CD8-positive, alpha-beta memory T cell (primary cell): ENCODE measurements at places on chromosomes 4 and X. TPM values are rescaled to one million over a fixed set of nuclear protein-coding genes. Genes with fewer than 3 reads are reported as not detected.

The RADX gene
- 6.7 TPM for total RNA-seq

GRCh38 chr4:770022-770421, 55.9 kb downstream of the CPLX1 start:
- no peaks in the 10 kb centered on the region for H3K27me3 ChIP-seq

The LINC00632 gene
- total RNA-seq, result not detected

The RRAGB gene
- total RNA-seq, result 6.8 TPM

DNA sequence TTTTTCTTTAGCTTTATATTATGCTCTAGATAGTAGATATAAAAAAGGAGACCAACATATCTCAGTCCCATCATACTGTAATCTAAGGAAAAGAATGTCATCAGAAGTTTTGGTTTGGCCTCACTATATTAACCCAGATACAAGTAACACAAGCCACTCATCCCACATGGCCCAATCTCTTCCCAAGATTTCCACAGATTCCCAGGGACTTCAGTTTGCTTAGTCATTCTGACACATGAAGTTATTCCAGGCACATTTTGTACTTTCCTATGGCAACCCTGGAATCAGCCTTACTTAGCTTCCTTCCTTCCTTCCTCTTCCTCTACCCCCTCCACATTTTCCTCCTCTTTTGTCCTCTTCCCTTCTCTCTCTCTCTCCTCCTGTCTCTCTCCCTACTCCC, 21.7 kb upstream of the DCLK2 start:
- H3K4me3 ChIP-seq, result no peak overlapping the region
- no peak for DNase-seq
- H3K27ac ChIP-seq, result no peak overlapping the region
- H3K36me3 ChIP-seq, result no peaks in the 10 kb centered on the region

- no peaks in the 10 kb centered on the region for H3K4me1 ChIP-seq
- H3K36me3 ChIP-seq, result no peaks in the 10 kb centered on the region
- H3K4me3 ChIP-seq, result no peak overlapping the region
- no peak overlapping the region for H3K27ac ChIP-seq
These were observed 909.2 kb upstream of the PRKX start for GRCh38 chrX:4622486-4623167.

The ACOX3 gene
- 22.3 TPM for total RNA-seq

DNA sequence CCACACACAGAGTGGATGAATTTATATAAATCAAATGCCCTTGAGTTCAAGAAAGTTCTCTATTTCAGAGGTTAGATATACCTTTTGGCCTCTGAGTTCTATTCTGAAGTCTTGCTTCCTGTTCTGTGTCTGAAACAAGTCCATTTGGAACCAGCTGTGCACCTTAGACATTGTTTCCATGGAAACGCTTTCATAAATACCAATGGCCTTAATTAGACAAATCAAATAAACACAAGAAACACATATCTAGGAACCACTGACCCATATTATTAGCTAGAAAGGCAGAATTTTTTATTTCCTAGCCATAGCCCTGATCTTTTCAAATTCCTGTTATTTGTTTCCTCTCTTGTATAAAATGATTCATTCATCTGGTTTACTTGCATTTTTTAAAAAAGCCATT, 8.4 kb upstream of the C4orf54 start:
- H3K36me3 ChIP-seq, result no peaks in the 10 kb centered on the region
- DNase-seq, result no peak
- H3K27me3 ChIP-seq, result no peaks in the 10 kb centered on the region
- H3K4me1 ChIP-seq, result no peaks in the 10 kb centered on the region
- H3K4me3 ChIP-seq, result no peak overlapping the region
- no peak overlapping the region for H3K27ac ChIP-seq

DNA sequence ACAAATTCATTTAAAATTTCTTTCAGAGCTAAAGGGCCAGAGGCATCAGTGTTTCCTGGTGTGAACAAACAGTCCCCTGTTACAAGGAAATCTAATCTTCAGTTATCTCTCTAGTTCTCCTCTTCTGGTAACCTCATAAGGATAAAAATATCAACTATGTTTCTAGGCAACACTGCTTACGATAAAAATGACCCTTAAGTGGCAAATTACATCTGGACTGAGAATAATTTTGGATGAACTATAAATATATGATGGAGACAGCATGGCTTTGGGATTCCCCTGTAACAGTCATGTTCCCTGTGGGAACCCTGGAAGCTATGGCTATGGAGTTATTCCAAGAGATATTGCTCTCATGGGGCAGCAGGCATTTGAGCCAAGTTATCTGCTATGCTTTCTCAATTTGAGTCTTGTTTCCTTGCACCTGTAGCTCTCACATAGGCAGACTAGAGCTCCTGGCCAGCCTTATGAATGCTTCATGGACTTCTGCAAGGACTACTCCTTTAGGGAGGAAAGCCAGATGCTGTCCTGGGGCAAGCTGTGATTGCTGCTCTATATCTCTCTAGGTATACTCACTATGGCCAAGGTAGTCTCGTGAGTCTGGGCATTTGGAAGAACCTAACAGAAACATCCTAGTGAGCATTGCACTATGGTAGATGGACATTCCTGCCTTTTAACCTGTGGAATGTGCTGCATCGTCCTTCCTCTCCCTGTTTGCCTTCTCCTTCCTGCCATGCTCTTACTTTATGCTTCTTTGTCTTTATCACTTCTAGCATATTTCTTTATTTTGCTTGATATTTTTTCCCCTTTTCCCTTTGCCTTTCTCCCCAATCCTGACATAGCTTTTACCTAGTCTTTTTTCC, 14.2 kb downstream of the C4orf33 start:
- H3K4me3 ChIP-seq, result no peak overlapping the region
- no peak for DNase-seq
- H3K36me3 ChIP-seq, result peaks cover 5% of the 10 kb centered on the region
- no peaks in the 10 kb centered on the region for H3K27me3 ChIP-seq
- H3K27ac ChIP-seq, result no peak overlapping the region

The RPL34 gene
- 1,416 TPM for total RNA-seq

The DDX53 gene
- total RNA-seq, result not detected

DNA sequence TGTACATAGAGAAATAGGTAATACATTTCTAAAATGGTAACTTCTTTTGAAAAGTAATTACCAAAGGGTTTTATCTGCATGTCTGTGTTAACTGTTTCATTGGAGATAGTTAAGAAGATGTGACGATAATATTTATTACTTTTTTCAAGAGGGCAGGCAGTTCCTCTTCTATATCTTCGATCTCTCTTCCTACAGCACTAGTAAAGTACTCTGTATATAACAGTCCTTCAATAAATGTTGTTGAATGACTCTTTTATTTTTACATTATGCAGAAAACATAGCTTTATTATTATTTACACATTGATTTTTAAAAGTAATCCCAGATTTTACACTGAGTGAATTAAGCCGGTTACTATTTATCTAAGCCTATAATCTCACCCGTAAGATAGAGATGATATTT, 51.8 kb downstream of the TMPRSS11E start:
- H3K27ac ChIP-seq, result no peak overlapping the region
- no peaks in the 10 kb centered on the region for H3K27me3 ChIP-seq
- no peaks in the 10 kb centered on the region for H3K4me1 ChIP-seq
- H3K36me3 ChIP-seq, result no peaks in the 10 kb centered on the region

- DNase-seq, result no peak
- no peak overlapping the region for H3K4me3 ChIP-seq
- H3K27me3 ChIP-seq, result no peaks in the 10 kb centered on the region
- no peak overlapping the region for H3K27ac ChIP-seq
These were observed 216.0 kb downstream of the GRID2 start for GRCh38 chr4:92519727-92520126.

- no peak overlapping the region for H3K4me3 ChIP-seq
- DNase-seq, result no peak
- no peaks in the 10 kb centered on the region for H3K36me3 ChIP-seq
These were observed 12.6 kb downstream of the SGMS2 start for GRCh38 chr4:107837317-107837716.

DNA sequence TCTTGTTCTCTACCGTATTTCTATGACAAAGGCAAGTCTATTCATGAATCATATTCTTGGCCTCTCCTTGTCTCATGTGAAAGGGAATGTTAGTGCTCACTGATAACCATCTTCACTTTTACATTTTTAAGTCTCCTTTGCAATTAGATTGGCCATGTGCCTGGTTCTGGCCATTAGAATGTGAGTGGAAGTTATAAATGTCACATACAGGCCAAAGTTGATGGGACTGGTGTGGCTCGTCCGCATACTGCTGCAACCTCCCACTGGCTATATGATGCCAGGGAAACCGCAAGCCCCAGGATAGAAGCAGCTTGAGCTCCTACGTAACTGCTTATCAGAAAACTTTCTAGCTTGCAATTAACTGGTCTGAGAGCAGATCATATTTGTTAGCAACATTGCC, 86.1 kb downstream of the MAGEC1 start:
- H3K27ac ChIP-seq, result no peak overlapping the region
- H3K4me3 ChIP-seq, result no peak overlapping the region
- no peak for DNase-seq
- H3K27me3 ChIP-seq, result no peaks in the 10 kb centered on the region
- H3K4me1 ChIP-seq, result no peaks in the 10 kb centered on the region
- no peaks in the 10 kb centered on the region for H3K36me3 ChIP-seq

- no peaks in the 10 kb centered on the region for H3K36me3 ChIP-seq
- no peaks in the 10 kb centered on the region for H3K27me3 ChIP-seq
- H3K4me1 ChIP-seq, result no peaks in the 10 kb centered on the region
These were observed 921.8 kb upstream of the FTHL17 start for GRCh38 chrX:31993637-31994036.

DNA sequence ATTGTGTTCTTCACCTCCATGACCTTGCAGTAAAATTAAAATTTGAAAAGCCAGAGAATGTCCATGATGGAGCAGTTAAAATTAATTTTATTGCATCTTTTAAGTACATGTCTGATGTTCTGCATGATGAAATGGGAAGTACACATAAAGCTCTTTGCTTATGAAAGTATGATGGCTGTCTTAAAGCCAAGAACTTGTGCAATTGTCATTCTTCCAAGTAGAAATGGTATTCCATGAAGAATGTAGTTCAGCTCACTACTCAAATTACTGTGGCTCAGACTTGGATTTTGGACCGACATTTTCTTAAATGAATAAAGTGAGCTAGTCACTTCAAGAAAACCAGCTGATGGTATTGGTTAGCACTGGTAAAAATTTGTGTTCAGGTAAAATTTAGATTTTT, 161.7 kb upstream of the CXCL13 start:
- no peaks in the 10 kb centered on the region for H3K36me3 ChIP-seq
- H3K4me3 ChIP-seq, result no peak overlapping the region
- no peaks in the 10 kb centered on the region for H3K4me1 ChIP-seq

DNA sequence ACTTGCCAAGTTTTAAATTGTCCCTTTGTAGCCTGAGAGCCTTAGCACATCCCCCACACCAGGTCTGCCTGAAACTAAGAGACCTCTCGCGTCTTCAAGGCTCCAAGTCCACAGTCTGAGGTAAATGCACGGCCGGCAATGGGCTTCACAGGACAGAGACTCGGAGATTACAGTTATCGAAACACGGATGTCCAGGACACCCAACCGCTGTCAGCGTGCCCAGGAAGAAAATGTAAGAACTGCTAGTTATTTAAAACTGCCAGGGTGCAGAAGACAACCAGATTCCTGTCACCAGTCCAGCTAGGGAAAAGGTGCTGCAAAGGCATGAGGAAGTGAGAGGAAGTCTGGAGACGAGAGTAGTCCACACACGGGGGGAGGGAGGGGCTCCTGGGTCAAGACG, 28.9 kb downstream of the ZNF827 start:
- no peak overlapping the region for H3K27ac ChIP-seq
- DNase-seq, result no peak
- no peaks in the 10 kb centered on the region for H3K36me3 ChIP-seq
- no peak overlapping the region for H3K4me3 ChIP-seq

DNA sequence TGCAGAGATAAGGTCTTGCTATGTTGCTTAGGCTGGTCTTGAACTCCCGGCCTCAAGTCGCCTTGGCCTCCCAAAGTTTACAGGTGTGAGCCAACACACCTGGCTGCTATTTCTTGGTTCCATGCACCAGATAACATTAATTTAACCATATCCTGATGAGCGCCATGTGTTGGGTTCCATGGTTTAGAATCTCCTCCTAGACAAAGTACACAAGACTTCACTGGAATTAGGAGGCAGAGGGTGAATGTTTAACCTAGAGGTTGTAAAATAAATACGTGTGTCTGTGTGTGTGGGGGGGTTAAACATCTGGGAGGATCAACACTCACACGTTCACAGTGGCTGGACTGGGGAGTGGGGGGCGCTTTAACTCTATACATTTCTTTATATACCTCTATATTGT, 32.4 kb upstream of the SORCS2 start:
- H3K27ac ChIP-seq, result no peak overlapping the region
- H3K4me1 ChIP-seq, result no peaks in the 10 kb centered on the region
- H3K4me3 ChIP-seq, result no peak overlapping the region
- DNase-seq, result no peak
- no peaks in the 10 kb centered on the region for H3K27me3 ChIP-seq

The NHS gene
- 11.3 TPM for total RNA-seq

DNA sequence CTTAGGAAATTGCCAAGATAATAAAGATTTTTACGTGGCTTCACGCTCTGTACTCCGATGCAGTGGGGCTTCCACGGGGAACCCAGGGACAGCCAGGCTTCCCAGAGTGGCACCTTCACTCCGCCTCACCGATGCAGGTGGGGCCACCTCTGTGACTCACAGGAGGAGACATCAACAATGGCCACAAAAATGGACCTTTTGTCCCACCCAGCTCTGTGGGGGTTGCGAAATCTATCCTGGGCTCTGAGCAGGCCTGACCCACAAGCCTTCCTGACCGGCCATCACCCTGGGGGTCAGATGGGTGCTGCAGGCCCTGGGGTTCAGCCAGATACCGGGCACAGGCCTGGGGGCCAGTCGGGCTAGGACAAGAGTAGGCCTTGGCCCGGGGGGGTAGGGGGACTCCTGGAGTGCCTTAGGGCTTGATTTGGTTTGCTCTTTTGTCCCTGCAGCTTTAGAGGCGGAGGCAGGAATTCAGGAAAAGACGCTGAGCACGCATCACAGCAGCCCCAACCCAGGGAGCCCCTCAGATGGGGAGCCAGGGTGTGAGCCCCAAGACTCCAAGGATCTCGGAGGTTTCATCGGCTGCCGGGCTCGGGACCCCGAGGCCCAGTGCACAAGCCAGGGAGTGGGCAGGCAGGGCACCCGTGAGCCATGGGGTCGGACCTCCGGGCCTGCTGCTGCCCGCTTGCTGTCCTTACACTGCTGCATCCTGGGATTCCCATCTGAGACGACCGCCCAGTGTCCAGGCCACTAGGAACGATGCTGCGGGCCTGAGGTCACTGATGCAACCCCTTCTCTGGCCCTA, 136.5 kb upstream of the NKX1-1 start:
- peaks cover 14% of the 10 kb centered on the region for H3K4me1 ChIP-seq
- H3K36me3 ChIP-seq, result no peaks in the 10 kb centered on the region
- no peak overlapping the region for H3K27ac ChIP-seq

DNA sequence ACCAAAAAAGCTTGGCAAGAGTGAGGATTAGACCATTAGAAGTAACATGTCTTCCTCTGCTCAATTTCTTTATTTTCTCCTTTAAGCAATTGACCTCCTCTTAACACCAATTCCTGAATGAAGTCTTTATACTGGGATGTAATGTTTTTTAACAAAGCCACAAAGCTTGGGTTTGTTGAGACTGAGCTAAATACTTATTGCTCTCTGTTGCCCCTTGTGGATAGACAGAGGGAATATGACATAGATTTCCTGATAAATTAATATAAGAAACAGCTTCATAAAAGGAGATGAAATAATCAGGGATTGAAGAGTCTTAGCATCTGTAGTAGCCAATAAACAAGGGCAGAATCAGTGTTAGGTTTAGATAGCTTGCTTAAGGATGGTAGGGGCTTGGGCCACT, 57.6 kb downstream of the CCDC160 start:
- no peak for DNase-seq
- no peak overlapping the region for H3K27ac ChIP-seq
- H3K4me1 ChIP-seq, result no peaks in the 10 kb centered on the region
- no peaks in the 10 kb centered on the region for H3K36me3 ChIP-seq
- H3K4me3 ChIP-seq, result no peak overlapping the region

The FAM9C gene
- total RNA-seq, result not detected

The TREX2 gene
- total RNA-seq, result 2.3 TPM
